Thoracic aorta (tissue), 2 donors: ENCODE measurements at places on chromosomes 16 and 17.

- no peaks in the 10 kb centered on the region for H3K36me3 ChIP-seq
- no peak overlapping the region for H3K27ac ChIP-seq
- no peak overlapping the region for H3K4me3 ChIP-seq
- DNase-seq: no peak
- no peaks in the 10 kb centered on the region for H3K4me1 ChIP-seq
Measured at GRCh38 chr16:62568926-62569325, 532.7 kb upstream of the CDH8 start.

- H3K36me3 ChIP-seq: peaks cover 19% of the 10 kb centered on the region
- peaks cover 15% of the 10 kb centered on the region for H3K4me1 ChIP-seq
- H3K27ac ChIP-seq: peak overlapping the region; percentile 77
- H3K27me3 ChIP-seq: no peaks in the 10 kb centered on the region
- peak overlapping the region; percentile 85 for H3K4me3 ChIP-seq
Measured at GRCh38 chr16:30748634-30749445, 615 bp downstream of the PHKG2 start.

- H3K4me3 ChIP-seq: peak overlapping the region; percentile 7
- no peak overlapping the region for H3K27ac ChIP-seq
- no peaks in the 10 kb centered on the region for H3K4me1 ChIP-seq
- DNase-seq: no peak
- no peaks in the 10 kb centered on the region for H3K27me3 ChIP-seq
Measured at GRCh38 chr16:73285436-73286201, 237.7 kb upstream of the ZFHX3 start.

- H3K4me3 ChIP-seq: no peak overlapping the region
- no peaks in the 10 kb centered on the region for H3K36me3 ChIP-seq
Measured at GRCh38 chr17:27970587-27970986, 71.9 kb upstream of the NLK start.

DNA sequence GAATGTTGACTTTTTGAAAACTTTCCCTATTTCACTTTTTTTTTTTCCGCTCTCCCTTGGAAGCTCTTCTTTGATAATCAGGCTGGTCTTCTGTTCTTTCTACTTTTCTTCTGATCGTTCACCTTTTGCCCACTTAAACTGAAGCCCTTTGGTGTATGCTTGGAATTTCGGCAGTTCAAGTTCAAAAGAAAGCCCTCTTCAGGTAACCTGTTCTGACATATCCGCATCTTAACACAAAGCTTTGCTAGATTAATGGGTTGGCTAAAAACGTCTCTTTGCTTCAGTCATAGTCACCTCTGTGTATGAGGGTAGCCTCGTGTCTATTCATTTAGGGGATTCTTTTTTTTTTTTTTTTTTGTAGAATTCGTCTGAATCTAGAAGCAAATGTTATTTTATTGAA, 1115.8 kb upstream of the RBFOX1 start:
- no peaks in the 10 kb centered on the region for H3K4me1 ChIP-seq
- H3K27me3 ChIP-seq: no peaks in the 10 kb centered on the region
- H3K36me3 ChIP-seq: no peaks in the 10 kb centered on the region
- H3K27ac ChIP-seq: no peak overlapping the region
- DNase-seq: no peak
